NCI-H2081 treated with DMSO at 0.1 percent for 48 hours (cell line): ENCODE measurements at places on chromosomes 7 and 10.

- no peak for DNase-seq
Measured at GRCh38 chr7:148325208-148325607, 265.4 kb upstream of the C7orf33 start.

DNA sequence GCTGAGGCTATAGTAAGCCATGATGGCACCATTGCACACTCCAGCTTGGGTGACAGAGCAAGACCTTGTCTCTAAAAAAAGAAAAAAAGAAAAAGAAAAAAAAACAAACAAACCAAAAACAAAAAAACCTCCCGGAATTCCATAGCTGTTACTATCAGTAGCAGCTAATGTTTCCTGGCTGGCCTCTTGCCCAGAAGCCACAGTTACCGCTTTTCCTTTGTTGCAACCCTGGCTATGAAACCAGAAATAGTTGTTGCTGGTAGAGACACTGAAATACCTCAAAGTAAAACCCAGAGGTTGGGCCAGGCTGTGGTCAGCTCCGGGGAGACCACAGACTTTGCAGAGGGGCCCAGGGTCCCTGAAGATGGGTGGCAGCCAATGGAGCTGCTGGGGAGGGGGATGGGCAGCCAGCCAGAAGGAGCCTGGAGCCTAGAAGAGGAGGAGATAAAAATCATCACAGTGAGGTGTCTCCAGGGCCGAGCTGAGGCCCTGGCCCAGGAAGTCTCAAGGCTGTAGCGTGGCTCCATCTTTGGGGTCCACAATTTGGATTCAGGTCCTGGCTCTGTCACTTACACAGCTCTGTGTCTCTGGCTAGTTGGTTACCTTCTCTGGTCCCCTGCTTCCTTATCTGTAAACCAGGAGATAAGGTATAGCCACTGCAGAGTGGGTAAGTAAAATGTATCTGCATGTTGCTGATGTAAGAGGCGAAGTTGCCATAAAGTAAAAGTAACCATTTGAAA is 3.4 kb upstream of the CHST12 start:
- peak; percentile 8 for DNase-seq

DNA sequence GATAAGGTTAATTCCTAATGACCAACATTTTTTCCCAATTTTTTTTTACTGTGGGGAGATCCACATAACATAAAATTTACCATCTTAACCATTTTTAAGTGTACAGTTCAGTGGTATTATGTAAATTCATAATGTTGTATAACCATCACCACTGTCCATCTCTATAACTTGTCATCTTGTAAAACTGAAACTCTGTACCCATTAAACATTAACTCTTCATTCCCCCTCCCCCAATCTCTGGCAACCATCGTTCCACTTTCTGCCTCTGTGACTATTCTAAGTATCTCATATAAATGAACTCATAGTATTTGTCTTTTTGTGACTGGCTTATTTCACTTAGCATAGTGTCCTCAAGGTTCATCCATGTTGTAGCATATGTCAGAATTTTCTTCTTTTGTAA is 46.0 kb upstream of the HPS1 start:
- no peak for DNase-seq

DNA sequence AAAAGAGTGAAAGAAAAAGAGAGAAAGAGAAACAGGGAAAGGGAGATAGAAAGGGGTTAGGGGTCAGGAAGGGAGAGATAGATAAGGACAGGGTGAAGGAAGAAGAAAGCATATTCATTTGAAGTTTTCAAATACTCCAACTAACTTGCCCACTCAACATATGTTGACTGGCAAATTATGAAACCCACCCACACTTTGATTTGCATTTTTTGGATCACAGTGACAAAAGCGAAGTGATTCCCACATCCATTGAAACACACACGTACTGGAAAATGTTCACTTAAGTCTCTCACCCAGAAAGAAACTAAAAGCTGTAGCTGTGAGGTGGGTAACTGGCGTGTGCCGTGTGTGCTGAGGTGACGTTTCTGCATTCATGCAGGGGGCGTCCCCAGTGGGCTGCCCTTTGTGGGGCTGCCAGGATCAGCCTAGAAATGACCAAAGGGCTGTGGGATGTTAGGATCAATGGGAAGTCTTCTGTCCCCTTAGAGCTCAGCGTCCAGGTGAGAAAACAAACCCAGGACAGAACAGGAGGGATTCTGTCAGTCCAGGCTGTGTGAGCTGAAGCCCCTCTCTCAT is 134.9 kb upstream of the ADARB2 start:
- no peak for DNase-seq

- no peak for DNase-seq
Measured at GRCh38 chr10:33657154-33657908, 322.9 kb upstream of the NRP1 start.

DNA sequence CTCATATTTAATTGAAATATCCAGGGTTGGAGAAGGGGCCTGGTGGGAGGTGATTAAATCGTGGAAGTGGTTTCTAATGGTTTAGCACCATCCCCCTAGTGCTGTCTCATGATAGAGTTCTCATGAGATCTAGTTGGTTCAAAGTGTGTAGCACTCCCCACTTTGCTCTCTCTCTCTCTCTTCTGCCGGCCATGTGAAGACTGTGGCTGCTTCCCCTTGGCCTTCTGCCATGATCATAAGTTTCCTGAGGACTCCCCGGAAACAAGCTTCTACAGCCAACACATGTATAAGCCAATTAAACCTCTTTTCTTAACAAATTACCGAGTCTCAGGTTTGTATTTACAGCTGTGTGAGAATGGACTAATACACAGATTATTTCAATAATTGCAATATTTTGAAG is 305.8 kb upstream of the KCND2 start:
- no peak for DNase-seq

DNA sequence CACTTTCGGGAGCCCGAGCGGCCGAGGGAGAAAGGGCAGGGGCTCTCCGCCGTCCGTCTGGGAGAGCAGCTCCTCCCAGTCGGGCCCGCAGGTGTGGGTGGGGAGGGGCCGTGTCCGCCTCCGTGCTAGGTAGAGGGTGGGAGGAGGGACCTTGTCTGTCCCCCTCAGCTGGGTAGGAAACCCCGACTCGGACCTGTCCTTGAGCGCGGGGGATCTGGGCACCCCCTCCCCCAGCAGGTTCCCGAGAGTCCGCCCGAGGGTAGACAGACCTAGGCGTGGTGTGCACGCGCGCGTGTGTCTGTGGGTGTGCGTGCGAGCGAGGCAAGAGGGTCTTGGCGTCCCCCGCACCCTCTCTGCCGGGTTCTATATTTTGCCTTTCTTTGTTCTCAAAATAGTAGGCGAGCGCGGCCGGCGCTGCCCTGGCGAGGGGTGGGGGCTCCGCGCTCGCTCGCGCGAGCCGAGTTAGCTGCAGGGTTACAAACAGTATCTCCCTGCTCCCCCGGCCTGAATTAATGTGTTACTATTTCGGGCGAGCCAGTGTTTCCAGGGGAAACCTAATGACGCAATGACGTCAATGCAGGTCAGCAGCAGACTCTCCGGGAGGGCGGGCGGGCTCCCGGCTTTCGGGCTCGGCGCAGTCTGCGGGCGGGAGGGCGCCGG is 73.9 kb upstream of the LEP start:
- peak; percentile 28 for DNase-seq

GRCh38 chr7:133963629-133964028 is 163.5 kb upstream of the LRGUK start:
- no peak for DNase-seq
